BJ (cell line): ENCODE measurements at places on chromosomes 11 and 22. TPM values are rescaled to one million over a fixed set of nuclear protein-coding genes. Genes with fewer than 3 reads are reported as not detected.

C11orf42 gene
- polyA plus RNA-seq: not detected in 2 replicates

PARVB gene
- polyA plus RNA-seq: 57.8 and 65.8 TPM in 2 replicates

KRTAP5-9 gene
- 0.09 TPM in 1 of 2 replicates, not detected in the other for polyA plus RNA-seq

SCN3B gene
- polyA plus RNA-seq: 0.16 and 0.18 TPM in 2 replicates

PRDX5 gene
- 398 and 468 TPM in 2 replicates for polyA plus RNA-seq

DENND6B gene
- polyA plus RNA-seq: 3.7 and 8.2 TPM in 2 replicates

SEC14L6 gene
- polyA plus RNA-seq: 0.05 and 0.09 TPM in 2 replicates

DDI1 gene
- polyA plus RNA-seq: not detected in 2 replicates

ART1 gene
- polyA plus RNA-seq: not detected in 2 replicates

ZNF215 gene
- 3.4 and 5.6 TPM in 2 replicates for polyA plus RNA-seq
